ENCODE measurements at places on chromosomes 5 and 9.

DNA sequence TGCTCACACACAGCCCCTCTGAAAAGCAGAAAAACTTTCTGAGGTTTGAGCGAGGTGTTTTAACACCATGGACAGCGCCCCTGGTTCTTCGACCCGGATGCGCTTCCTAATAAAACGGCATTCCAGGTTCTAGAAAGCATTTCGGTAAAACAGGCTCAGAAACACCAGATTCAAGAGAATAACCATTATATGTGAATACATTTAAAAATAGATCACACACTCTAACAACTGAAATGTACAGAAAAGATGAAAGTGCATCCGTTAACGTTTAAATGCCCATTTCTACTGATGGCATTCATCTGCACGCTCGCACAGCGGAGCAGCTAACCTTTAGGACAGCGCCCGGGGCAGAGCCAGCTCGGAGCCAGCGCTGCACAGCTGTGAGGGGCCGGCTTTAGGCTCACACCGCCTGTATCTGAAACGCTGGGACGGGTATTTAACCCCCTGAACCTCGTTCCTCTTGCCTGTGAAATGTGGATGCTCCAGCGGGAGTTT, 26.3 kb upstream of the TENT4A start:
- DNase-seq, result no peak

GRCh38 chr9:81035171-81035570, 654.2 kb downstream of the TLE1 start:
- DNase-seq, result no peak

DNA sequence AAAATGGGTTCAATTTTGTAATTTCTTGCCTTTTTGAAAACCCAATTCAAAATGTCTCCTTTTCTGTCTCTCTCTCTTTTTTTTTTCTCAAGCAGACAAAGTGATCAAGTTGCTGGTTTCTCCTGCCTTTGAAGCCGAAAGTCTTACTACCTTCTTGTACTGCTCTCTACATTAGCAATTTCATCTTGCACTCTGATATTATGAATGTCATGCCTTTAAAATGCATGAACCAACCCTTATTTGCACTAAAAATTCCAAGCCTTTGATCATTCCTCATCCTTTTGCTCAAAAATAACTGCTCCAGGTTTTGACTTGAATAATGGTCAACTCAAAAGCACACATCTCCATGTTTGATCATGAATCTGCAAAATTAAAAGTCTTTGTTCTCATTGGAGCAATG, 125.2 kb downstream of the CETN3 start:
- no peak for DNase-seq

DNA sequence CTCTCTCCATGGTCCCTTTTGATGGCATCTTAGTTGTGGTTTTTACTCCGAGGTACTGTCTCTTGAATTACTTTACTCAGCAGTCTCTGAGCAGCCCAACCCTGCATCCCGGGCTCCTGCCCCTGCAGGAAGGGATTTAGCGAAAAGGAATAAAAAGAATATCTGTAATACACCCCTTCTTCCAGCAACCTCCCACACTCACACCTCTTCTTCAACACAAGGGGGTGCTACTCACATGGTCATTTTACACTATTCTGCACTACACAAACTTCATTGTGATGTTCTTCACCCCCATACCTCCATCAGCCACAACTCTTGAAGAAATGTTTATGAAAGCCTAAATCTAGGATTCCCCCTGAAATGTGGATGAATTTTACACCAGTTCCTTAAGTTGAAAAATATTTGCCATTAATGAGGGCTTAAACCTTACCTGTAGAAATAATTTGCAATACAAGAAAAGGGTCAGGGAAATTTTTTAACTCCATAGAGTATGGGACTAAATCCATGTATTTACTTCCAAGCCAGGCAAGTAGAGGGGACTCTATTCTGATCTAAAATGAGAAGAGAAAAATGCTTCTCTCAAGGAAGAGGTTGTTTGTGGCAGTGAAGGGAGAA, 26.0 kb downstream of the TPD52L3 start:
- DNase-seq, result no peak

DNA sequence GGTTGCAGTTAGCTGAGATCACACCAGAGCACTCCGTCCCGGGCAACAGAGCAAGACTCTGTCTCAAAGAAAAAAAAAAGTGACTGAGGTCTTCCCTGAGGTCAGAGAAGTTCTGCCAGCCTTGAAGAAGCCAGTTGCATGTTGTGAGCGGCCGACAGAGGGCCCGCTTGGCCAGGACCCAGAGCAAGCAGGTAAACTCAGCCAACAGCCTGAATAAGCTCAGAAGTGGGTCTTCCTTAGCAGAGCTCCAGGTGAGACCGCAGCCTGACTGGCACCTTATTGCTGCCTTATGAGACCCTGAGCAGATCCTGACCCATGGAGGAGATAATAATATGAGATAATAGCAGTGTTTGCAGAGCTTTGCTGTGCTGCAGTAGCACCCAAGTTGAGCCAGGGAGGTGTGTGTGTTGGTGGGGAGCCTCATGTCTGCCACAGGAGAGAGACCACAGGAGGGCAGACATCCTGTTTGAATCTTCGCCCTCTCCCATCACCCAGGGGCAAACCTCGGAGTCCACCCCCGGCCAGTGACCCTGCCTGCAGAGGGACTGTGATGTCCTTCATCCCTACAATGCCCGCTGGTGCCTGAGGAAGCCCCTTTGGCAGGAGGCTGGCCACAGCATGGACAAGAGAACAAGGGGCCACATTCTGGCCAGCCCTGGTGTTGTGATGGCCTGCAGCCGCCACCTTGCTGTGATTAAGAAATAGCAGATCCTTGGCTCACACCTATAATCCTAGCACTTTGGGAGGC, 10.8 kb upstream of the BARX1 start:
- DNase-seq, result no peak

- DNase-seq, result no peak
Measured at GRCh38 chr9:129822898-129823541, 916 bp downstream of the TOR1A start.

- no peak for DNase-seq
Measured at GRCh38 chr5:149617760-149618306, 36.5 kb downstream of the ARHGEF37 start.

DNA sequence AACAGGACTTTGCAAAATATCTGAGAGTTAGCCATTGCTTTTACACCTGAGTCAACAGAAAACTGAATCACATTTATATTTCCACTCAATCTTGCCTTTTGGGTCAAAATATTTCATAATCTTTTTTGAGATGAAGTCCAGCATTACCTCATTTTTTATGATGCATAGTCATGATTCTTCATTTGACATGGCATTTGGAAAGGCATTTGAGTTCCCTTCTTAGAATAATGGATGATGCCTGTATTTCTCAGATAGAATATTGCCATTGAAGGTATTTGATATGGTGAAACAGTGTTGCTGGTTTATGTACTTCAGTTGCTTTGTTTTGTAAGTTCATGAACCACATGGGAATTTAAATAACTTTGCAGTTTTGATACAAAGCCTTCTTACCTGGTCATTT, 180.4 kb downstream of the PRR16 start:
- no peak for DNase-seq

DNA sequence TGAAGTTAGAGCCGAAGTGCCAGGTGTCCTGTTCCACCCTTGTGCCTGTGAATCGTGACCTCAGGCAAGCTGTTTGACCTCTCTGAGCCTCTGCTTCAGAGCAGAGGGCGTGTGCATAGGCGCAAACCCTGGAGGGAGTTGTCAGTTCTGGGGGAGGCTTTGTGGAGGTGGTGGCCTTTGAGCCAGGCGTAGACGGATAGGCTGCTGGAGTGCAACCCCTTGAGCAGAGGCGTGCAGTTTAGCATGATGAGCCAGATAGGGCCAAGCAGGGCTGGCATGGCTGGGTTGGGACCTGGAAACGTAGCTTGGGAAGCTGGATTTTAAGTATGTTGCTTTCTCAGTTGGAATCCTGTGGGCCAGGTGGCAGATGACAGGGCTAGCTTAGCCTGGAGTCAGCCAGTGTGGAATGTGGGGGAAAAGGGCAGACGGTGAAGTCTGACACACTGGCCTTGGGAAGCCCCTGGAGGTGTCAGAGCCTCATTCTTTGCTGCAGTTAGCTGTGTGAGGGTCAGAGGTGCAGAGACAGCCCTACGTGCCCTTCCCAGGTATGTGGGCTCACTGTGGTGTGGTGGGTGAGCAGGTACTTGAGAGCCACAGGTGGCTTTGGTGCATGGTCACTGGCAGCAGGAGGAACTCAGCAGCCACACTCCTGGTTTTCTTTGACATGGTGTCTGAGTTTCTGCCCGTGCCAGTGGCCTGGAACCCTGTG, 93.4 kb downstream of the DAB2IP start:
- DNase-seq, result no peak

Measured in activated CD4-positive, alpha-beta T cell treated with anti-CD3 and anti-CD28 coated beads for 24 hours (primary cell).